ENCODE measurements at places on chromosomes 11 and 22. TPM values are rescaled to one million over a fixed set of nuclear protein-coding genes. Genes with fewer than 3 reads are reported as not detected.

KCNJ1 gene
- total RNA-seq, result not detected

MMP1 gene
- total RNA-seq, result not detected

MMP11 gene
- 0.38 TPM for total RNA-seq

STK33 gene
- total RNA-seq, result 0.40 TPM

C11orf42 gene
- total RNA-seq, result not detected

GRCh38 chr11:78030429-78031325 lies 7.6 kb upstream of the KCTD14 start:
- DNase-seq, result peak; percentile 66

DNA sequence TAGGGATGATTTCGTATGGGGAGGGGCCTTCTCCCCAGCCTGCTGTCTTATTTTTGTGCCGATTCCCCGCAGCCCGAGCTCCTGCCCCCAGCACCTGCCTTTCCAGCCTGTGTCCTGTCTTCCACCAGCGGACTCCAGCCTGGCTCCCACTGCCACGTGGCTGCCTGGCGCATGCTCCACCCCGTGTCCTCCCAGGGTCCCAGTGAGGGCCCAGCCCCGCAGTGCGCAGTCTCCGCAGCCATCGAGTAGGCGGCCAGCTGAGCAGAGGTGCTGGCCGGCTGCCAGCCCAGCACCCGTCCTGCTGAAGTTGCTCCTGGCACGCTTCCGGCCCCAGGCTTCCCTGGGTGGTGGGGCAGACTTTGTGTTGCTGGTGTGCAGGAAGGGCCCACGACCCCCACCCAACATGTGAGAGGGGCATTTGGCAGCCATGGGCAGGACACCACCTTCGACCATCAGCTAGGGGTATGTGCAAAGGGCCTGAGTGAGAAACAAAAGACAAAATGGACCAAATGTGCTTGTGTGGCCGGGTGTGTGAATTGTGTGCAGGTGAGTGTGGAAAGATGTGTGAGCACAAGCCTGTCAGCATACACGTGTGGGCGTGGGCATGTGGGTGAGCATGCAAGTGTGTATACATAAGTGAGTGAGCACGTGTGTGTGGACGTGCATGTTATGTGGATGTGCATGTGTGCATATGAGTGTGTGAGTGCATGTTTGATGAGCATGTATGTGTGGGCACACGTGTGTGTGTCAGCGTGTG lies 55.9 kb downstream of the RTN4R start:
- peak; percentile 92 for DNase-seq

DNA sequence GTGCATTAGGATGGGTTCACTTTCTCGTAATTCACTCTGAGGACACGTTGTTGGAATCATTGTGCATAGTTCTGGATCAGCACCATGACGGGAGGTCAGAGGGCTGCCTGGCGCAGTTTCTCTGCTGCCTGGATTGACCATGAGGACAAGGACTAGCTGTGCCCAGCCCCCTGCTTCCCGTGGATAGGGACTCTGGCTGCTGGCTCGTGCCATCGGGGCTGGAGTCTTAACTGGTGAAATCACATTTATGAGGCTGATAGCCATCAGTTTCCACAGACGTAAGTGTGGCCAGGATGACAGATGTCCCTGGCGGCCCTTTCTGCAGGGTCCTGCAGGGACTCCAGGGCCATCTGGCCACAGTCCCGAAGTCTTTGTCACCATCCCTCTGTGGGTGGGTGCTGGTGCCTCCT lies 24.1 kb upstream of the GRAMD4 start:
- DNase-seq, result no peak

GRCh38 chr22:38829485-38829884 lies 14.3 kb downstream of the NPTXR start:
- no peak for DNase-seq

- DNase-seq, result peak; percentile 85
Measured at GRCh38 chr11:1882265-1883238, 9.1 kb downstream of the PRR33 start.

DNA sequence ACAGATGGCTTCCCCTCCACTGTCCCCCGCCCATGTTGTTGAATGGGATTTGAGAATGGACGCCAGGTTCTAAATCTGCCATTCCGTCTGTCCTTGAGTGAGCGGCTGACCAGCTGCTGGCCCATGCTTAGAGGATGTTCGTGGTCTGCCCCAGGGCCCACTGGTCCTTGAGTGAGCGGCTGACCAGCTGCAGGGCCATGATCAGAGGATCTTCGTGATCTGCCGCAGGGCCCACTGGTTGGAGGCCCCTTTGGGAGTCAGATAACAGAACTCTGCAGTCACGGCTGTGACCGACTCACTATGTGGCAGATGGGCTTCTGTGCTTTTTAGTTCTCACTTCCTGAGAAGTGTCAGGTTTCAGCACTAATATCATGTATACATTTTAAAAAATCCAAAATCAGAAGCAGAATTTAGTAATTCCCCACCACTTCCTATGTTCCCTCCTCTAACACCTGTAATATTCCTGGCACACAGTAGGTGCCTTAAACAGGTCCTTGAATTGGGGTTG lies 54.1 kb downstream of the MICAL3 start:
- DNase-seq, result no peak

DNA sequence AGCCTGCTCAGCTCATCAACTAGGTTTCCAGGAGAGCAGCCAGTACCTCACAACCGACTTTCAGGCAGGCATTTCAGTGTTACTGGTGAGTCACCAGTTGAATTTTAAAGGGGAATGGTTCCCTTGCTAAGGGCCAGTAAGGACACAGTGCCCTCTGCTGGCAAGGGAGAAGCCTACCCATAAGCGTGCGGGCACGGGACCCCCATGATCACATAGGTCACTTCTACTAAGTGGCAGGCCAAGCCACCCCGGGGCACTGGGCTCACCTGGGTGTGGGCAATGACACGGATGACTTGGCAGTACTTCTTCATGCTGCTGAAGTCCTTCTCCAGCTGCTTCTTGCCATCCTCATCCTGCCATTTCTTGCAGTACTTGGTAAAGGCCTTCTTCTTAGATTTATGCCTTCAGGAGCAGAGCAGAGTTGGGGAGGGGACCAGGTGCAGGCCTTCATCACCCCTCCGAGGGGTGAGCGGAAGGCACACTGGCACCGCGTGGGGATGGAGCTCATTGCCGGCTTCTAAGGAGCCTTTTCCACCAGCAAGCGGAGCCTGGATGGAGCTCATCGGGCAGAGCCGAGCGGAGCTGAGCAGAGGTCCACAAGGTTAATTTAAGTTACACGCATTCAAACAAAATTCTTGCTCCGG lies 2.9 kb downstream of the RPL3 start:
- DNase-seq, result peak; percentile 75

- no peak for DNase-seq
Measured at GRCh38 chr11:66469441-66469840, 2.7 kb downstream of the PELI3 start.

GRCh38 chr22:24805790-24806662 lies at the start of gene SGSM1:
SGSM1 (plus strand) TSS chr22:24806211; CDS start chr22:24806326, 115 bp downstream.
- DNase-seq, result peak; percentile 72
